ENCODE measurements at places on chromosomes 6 and 20. TPM values are rescaled to one million over a fixed set of nuclear protein-coding genes. Genes with fewer than 3 reads are reported as not detected.

DNA sequence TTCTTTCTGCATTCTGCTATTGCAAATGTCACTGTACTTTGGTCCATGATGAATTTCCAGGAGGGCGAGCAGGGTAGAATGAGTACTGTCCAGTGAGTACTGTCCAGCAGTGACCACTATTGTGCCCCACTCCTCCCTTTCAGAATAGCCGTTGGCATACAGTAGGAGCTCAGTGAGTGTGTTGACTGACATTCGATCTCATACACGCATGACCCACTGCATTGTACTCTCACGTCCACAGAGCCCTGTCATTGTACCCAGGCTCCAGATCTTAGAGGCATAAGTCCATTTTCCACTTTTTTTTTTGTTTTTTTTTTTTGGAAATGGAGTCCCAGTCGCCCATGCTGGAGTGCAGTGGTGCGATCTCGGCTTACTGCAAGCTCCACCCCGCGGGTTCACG lies 8.2 kb downstream of the DYNLRB1 start:
- peaks cover 51% of the 10 kb centered on the region for H3K36me3 ChIP-seq
- H3K4me3 ChIP-seq: no peak overlapping the region
- peaks cover 17% of the 10 kb centered on the region for H3K4me1 ChIP-seq
- no peaks in the 10 kb centered on the region for H3K27me3 ChIP-seq
- no peak overlapping the region for H3K27ac ChIP-seq
- DNase-seq: no peak

GRCh38 chr20:63416631-63417030 lies 55.5 kb upstream of the CHRNA4 start:
- no peaks in the 10 kb centered on the region for H3K27me3 ChIP-seq

- H3K27ac ChIP-seq: no peak overlapping the region
- no peak for DNase-seq
- no peaks in the 10 kb centered on the region for H3K36me3 ChIP-seq
- no peaks in the 10 kb centered on the region for H3K4me1 ChIP-seq
Measured at GRCh38 chr6:4342407-4343137, 207.2 kb upstream of the ECI2 start.

Gene LBP
- total RNA-seq: not detected

Gene PRPH2
- not detected for total RNA-seq

DNA sequence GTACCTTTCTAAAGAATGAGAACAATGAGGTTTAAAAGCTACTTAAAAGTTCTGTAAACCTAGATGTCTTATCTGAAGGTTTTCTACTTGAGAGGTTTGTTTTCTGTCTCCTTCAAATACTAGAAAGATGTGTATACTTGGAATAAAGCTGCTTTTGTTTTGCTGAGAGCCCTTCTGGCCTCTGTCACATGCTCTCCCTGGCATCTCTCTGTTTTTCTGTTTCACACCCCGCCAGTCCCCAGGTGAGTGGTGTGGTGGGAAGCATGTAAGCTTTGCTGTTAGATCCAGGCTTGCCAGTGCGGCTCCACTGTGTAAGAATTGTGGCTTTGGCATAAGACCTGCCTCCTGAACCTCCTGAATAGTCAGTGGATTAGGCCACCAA lies 56.8 kb downstream of the SNX9 start:
- H3K36me3 ChIP-seq: peaks cover 83% of the 10 kb centered on the region
- no peak overlapping the region for H3K4me3 ChIP-seq
- peaks cover 60% of the 10 kb centered on the region for H3K4me1 ChIP-seq
- H3K27me3 ChIP-seq: no peaks in the 10 kb centered on the region
- H3K27ac ChIP-seq: no peak overlapping the region
- DNase-seq: no peak

DNA sequence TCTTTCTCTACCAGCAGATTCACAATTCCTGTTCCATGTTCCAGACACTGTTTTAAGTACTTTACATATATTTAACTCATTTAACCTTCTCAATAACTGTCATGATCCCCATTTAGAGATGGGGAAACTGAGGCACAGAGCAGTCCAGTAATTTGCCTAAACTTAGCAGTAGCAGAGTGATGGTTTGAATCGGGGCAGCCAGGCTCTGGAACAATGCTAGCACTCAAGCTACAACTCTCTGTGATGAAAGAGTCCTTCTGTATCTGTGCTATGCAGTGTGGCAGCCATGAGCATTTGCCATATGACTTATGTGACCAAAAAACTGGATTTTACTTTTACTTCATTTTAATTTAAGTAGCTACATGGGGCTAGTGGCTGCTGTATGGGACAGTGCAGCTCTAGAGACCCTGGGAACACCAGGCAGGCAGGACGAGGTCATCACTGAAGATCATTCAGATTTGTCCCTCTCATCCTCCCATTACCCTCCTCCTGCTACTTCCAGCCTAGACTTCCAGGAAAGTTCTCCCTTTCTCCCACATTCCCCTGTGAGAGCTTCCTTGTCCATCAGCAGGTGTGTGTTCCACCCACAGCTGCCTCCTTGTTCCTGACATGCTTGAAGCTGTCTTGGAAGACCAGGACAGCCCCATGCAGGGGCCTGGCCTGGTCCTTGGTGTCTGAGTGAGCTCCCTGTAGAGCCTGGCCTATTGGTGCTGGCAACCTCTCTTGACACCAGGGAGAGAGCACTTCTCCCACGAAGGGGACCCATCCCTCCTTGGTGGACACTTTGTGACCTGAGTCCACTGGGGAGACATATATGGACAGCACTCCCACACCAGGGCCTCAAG lies 157.0 kb downstream of the MRPL14 start:
- H3K27ac ChIP-seq: no peak overlapping the region
- no peak overlapping the region for H3K4me3 ChIP-seq
- H3K27me3 ChIP-seq: peaks cover 15% of the 10 kb centered on the region

Gene MTCH1
- 131 TPM for total RNA-seq

DNA sequence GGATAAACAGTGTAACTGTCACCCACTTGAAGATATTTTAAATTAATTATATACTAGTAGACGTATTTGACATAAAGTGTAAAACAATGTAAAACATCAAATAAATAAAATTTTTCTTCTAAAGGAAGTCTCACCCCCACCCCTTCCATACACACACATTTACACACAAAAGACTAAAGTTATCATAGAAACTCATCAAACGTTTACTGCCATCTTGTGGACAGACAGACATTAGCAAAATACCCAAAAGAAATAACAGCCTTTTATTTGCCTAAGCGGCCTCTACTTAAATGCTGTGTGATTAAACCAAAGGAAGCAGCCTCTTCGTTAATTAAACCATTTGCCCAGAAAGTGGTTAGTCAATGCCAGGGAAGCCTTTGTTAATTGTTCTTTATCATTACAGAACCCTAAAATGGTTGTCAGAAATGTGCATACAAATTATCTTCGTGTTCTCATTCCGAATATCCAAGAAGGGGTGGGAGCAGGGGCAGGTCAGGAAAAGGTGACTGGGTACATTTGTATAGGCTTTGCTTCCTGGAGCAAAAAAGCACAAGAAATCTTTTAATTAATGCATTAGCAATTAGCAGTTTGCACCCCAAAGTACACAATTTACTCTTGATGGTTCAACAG lies 176.2 kb upstream of the SASH1 start:
- no peaks in the 10 kb centered on the region for H3K36me3 ChIP-seq
- DNase-seq: no peak

Gene TBC1D32
- 8.9 TPM for total RNA-seq

Gene CCNC
- total RNA-seq: 45.4 TPM

DNA sequence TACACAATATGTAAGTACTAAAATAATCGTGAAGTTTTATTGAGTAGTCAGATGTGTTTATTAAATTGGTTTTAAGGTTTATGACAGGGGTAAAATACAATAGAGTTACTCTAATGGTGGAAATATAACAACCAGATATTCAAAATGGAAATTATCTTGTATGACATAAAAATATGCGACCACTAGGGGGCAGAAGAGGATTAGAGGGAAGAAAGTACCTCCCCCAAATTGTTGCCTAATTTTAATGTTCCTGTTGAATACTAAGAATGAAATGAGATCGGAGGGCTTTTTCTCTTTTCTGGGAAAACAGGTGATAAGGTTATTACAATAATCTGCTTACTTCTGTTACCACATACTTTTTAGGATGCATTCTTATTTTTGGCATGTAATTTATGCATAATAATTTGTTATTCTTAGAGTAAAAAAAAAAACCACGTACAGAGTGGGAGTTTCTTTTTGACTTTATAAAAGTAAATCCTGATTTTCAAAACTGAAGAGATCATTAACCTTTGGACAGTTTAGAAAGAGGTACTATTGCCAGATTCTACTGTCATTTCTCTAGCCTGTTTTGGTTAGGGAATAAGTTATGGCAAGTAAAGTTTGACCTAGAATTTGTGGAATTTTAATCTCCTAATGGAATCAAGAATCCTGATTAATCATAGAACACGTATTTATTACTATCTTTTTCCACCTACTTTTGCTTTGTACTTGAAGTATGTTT lies 159.2 kb downstream of the CD109 start:
- no peaks in the 10 kb centered on the region for H3K36me3 ChIP-seq
- no peak overlapping the region for H3K27ac ChIP-seq
- H3K27me3 ChIP-seq: no peaks in the 10 kb centered on the region
- H3K4me3 ChIP-seq: no peak overlapping the region
- no peaks in the 10 kb centered on the region for H3K4me1 ChIP-seq

- H3K36me3 ChIP-seq: no peaks in the 10 kb centered on the region
- H3K27ac ChIP-seq: no peak overlapping the region
- no peak for DNase-seq
- no peak overlapping the region for H3K4me3 ChIP-seq
- H3K4me1 ChIP-seq: peaks cover 14% of the 10 kb centered on the region
Measured at GRCh38 chr6:13927203-13927602, 2.5 kb downstream of the RNF182 start.

DNA sequence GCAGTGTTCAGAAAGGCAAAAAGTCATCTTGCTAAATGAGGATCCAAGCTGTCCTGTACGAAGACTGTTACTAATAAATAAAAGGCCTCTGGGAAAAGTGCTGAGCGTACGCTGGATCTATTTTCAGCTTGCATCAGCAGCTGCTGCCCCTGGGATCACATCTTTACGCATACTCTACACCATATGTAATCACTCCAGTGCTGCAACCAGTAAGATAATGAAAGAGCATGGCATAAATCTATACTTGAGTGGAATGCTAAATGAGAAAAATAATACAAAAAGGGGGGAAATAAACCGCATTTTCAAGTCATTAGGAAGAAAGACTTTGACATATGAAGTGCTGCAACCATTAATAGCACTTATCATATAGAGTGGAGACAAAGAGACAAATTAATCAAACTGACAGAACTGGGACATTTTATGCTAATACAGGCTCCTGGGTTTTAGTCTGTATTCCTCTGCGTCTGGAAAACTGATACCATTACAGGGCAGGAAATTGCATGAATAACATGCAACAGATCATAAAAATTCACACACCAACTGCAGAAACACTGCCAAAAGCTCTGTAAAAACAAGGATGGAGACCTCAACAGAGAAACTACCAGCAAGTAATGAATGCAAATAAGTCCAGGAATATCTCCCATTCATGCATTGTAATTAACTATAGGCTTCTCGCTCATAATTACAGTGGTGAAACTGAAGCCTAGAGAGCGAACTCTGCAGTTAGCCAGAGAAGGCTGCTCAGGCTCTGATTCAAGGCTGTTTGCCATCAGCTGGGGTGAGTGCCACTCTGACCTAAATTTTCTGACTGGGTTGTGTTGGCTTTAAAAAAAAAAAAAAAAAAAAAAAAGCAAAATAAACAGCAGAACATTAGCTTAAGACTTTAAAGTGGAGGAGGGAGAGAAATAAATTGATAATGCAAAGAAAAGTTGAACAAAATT lies 83.8 kb downstream of the GJA10 start:
- DNase-seq: no peak
- H3K4me3 ChIP-seq: no peak overlapping the region
- no peak overlapping the region for H3K27ac ChIP-seq
- peaks cover 4% of the 10 kb centered on the region for H3K4me1 ChIP-seq
- H3K27me3 ChIP-seq: no peaks in the 10 kb centered on the region

Gene TAP2
- 211 TPM for total RNA-seq

Gene GPR6
- total RNA-seq: not detected

Gene CAGE1
- total RNA-seq: 0.08 TPM

DNA sequence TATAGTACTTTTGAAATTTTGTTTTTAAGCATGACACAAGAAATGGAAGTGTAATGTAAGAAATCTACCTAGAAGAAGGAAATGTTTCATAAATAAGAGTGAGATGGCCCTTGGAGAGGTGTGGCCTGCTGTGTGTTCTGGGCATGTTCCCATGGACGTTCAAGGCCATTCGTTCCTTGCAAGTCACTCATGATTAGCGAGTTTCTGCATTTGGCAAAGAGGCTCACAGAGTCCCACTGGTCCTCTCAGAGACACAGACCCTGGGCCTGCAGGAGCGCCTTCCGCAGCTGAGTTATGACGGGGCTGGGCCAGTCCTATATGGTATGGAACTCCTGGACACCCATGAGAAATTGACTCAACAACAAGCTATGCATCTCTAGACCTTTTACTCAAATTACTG lies 7.2 kb downstream of the THBS2 start:
- no peak overlapping the region for H3K27ac ChIP-seq
- H3K4me1 ChIP-seq: no peaks in the 10 kb centered on the region
- H3K36me3 ChIP-seq: no peaks in the 10 kb centered on the region
- no peak for DNase-seq

Gene PPT2
- 9.4 TPM for total RNA-seq

GRCh38 chr20:59349277-59349676 lies 48.9 kb downstream of the EDN3 start:
- H3K27ac ChIP-seq: no peak overlapping the region
- H3K4me1 ChIP-seq: peaks cover 2% of the 10 kb centered on the region
- H3K27me3 ChIP-seq: peaks cover 6% of the 10 kb centered on the region
- no peaks in the 10 kb centered on the region for H3K36me3 ChIP-seq
- no peak for DNase-seq

Gene PRDM13
- total RNA-seq: not detected

DNA sequence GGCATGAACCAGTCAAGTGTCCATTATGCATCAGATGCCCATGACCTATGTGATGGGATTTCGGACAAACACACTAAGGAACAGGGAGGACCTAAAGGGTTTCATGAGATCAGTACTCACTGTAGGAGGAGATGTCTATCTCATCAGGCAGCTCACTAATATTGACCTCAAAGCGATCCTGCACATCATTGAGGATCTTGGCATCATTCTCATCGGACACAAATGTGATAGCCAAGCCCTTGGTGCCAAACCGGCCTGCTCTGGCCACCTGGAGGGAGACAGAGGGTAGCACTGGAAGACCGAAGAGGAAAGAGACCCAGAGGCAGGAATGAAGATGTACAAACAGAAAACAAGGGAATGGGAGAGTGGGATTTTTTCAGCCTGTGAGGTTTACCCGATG lies 1.9 kb downstream of the MCCD1 start:
- H3K4me3 ChIP-seq: no peak overlapping the region
- H3K4me1 ChIP-seq: peaks cover 32% of the 10 kb centered on the region
- H3K36me3 ChIP-seq: peaks cover 57% of the 10 kb centered on the region

DNA sequence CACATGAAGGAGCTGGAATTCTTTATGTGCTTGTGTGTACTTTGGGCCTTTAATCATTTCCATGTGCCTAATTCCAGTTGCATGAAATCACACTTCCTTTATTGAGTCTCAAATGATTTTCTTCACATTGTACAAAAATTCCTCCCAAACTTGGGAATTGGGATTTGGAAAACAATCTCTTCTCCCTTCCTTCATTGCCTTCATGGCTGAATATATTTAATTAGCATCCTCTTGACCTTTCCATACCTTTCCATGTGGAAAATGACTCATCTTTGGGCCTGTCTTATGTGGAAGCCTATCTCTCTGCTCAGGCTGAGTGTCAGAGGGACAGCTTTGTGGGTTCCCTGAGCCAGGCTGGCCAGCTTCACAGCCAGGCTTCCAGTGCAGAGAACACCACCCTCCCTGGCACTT lies 33.0 kb upstream of the CDH4 start:
- no peaks in the 10 kb centered on the region for H3K36me3 ChIP-seq
- no peaks in the 10 kb centered on the region for H3K4me1 ChIP-seq
- DNase-seq: no peak
- H3K4me3 ChIP-seq: no peak overlapping the region
- H3K27ac ChIP-seq: no peak overlapping the region

Data from activated CD4-positive, alpha-beta memory T cell treated with anti-CD3 and anti-CD28 coated beads, Interleukin-2, amount 10 ng/mL, durations not matched to agents 7 days and 5 days (primary cell).